ENCODE measurements at places on chromosomes 12 and 14.

DNA sequence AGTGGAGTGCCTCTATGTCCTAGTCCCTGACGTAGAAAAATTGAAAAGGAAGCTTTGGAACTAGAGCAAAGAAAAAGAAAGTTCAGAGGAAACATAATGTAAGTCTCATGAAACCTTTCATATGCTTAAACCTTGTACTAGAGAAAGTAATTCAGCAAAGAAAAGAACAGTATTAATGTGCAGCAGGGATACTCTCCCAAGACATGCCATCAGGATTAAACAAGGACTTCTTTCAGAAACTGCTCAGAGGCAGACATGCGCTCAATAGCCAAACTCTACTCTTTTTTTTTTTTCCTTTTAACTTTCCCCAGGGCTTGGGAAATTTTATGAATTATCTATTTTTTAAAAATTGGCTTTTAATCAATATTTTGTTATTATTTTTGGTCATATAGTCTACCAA lies 7.1 kb upstream of the ASB8 start:
- no peak for DNase-seq

- DNase-seq, result no peak
These were observed 192.6 kb downstream of the SLC6A15 start for GRCh38 chr12:84719997-84720396.

GRCh38 chr14:69910871-69911270 lies 31.7 kb downstream of the SMOC1 start:
- no peak for DNase-seq

GRCh38 chr12:89943463-89943862 lies 234.8 kb upstream of the ATP2B1 start:
- no peak for DNase-seq

GRCh38 chr14:32590157-32590556 lies 261.1 kb downstream of the AKAP6 start:
- no peak for DNase-seq

- DNase-seq, result no peak
These were observed 5.7 kb upstream of the VDR start for GRCh38 chr12:47910486-47910885.

DNA sequence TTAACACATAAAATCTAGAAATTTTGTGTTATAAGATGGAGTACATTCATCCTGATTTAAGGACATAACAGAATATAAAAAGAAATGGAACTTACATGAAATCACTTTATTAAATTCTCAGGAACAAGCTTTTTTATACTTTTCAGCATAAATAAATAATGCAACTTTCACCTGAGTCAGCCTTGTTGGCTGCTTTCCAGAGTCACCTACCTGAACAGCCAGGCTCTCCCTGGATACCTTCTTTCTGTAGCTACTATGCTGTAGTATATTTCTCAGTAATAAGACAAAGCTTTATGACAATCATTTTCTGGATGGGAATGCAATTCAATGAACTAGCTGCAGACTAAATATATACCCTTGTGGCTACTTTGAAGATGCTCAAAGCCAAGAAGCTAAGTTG lies 111.9 kb downstream of the NTS start:
- no peak for DNase-seq

Measured in CD4-positive, alpha-beta memory T cell (primary cell).